Caudate nucleus (tissue), 63 donors: ENCODE measurements at places on chromosomes 12 and 14.

DNA sequence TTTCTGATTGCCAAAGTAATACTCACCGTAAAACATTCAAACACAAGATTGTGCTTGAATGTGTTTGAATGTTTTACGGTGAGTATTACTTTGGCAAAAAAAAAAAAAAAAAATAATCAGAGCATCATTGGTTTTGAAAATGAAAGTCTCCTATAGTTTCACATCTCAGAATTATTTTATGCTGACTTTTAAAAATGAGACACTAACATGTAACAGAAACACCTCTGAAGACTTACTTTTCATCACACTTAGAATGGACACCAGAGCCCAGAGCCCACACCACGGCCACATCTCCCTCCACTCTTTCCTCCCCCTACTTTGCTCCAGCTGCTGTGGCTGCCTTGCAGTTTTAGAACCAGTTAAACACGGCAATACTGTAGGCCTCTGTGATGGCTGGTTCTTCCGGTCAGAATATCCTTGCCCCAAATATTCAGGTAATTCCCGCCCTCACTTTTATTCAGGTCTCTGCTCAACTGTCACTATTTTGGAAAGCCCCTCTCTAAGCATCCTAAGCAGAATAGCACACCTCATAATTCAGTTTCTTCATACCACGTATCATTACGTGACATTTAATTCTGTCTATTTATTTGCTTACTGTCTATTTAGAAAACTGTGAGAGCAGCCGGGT, 138.9 kb upstream of the MAX start:
- no peak for DNase-seq

DNA sequence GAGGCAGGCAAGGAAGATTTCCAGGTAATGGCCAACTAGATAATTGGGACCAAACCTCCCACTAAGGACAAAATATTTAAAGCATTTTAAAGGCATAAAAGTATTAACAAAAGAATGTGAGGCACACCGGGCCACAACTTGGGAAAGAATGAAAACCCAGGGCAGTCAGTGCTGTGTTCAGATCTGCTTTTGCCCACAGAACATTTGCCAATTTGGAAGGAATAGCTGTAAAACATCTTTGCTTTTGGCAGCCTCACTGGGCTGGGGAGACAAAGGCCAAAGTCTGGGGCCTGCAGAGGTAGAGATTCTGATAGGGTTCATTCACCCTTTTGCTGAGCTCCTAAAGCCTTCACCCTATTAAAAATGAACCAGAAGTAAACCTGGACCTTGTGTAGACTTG, 82.3 kb downstream of the SYNE3 start:
- no peak for DNase-seq

GRCh38 chr12:90124914-90125313, 416.3 kb upstream of the ATP2B1 start:
- DNase-seq, result no peak

GRCh38 chr12:114697243-114697716, 13.3 kb upstream of the TBX3 start:
- DNase-seq, result no peak

DNA sequence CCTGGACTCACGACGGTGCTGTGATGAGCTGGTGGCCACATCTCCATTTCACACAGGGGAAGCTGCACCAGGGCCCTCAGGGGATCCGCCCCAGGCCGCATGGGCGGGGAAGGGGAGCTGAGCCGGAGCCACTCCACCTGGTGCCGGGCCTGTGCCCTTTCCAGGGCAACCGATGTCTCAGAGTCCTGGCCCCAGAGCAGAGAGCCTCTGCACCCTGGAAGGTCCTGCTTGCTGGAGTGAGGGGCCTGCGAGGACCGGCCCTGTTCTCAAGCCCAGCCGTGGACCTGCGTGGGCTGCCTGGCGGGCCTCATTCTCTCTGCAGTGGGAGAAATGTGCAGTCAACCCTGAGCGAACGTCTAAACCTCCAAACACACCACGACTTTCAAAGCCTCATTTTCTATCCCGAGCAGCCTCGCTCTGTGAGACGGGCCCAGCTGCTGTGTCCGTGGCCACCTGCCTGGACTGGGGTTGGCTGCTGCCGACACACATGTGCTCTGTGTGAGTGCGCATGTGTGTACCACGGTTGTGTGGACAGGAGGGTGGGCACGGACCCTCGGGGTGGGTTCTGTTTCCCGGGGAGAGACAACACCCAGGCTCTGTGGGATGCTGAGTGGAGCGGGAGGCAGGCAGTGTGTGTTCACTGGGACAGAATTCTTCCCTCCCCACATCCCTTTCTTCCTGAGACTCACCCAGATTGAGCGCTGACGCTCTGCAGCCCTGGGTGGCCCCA, 163.5 kb downstream of the KIF26A start:
- DNase-seq, result no peak

GRCh38 chr14:103688906-103689902, 26.0 kb downstream of the XRCC3 start:
- no peak for DNase-seq

- no peak for DNase-seq
Observed at GRCh38 chr12:115199831-115200230, 515.9 kb upstream of the TBX3 start.

DNA sequence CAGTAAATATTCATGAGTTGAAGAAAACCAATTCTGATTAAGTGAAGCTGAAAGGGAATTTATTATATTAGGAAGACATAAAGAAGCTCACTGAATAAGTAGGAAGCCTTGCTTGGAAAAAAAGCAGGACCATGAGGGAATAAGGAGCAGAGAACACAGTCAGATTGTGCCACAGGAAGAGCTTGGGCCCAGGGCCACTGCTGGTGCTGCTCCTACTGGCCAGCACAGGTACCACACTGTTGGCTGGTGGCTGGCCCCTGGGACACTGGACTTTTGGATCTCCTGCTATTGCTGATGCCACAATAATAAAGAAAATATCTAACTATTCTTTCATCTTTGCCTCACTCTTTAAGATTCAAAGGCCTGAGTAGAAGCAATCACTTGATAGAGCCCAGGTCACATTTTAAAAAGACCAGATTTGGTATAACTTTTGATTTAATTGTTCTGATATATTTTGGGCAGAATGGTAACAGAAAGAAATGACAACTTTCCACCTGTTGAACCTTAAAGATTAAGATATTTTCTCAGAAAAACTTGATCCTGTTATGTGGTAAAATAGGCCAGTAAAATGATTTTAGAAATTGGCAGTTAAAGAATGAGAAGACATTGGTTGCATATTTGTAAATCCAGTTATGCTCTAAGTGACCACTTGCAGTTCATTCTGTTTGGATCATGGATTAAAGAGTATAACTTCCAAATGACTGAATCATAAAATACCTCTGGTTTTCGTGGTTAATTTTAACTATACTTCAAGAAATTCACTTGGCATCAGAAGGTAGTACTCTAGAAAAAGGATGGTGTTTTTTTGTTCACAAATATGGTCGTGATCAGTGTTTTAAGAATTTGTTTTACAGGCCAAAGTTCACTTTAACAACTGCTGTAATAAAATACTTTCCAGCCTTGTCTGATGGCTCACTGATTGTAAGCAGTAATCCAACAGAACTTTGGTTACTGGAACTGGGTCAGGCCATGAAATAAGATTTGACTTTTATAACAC, 68.3 kb downstream of the DERA start:
- no peak for DNase-seq

DNA sequence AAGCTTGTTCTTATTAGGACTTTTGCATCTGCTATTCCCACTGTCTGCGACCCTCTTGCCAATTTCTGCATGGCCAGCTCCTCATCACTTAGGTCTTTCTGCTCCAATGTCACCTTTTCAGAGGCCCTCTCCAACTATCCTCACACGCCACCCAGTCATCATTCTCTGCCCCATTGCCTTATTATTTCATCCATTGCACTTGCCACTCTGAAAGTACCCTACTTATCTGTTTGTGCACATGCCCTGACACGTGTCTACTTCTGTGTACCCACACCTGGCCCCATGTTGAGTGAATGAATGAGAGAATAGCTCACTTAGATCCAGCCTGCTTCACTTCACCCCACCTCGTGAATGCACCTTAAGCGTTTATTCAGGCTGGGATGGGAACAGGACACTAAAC, 218.7 kb upstream of the TBX3 start:
- DNase-seq, result no peak

DNA sequence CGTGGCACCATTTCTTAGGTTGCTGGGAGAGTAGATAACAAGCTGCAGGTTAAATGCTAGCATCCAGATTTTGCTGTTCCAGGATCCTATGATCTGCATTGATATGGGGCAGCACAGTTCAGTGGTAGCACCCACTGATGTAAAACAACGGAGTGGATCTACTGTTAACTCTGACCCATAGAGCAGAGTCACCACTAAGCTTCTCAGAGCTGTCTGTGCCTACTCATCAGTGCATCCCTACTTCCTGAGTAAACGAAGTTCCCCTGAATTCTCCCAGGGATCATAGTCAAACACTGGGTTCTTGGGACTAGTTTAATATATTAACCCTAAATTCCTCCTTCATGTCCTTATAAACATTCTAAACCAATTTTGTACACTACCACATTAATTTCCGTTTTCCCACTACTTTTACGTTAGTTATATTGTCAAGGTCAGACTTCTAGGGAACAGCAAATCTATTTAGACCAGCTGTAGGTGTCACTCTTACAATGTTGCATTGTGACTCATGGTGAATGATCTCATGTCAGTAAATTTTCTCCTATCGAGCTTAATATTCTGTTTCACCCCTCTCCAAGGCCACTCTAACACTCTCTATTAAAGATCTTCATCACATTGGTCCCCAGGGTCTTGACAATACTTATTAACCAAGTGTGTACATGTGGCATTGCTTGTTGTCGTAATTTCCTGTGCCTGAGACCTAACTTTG, 10.3 kb downstream of the RERGL start:
- no peak for DNase-seq

- DNase-seq, result no peak
Observed at GRCh38 chr12:82874945-82875344, 188.2 kb downstream of the TMTC2 start.

DNA sequence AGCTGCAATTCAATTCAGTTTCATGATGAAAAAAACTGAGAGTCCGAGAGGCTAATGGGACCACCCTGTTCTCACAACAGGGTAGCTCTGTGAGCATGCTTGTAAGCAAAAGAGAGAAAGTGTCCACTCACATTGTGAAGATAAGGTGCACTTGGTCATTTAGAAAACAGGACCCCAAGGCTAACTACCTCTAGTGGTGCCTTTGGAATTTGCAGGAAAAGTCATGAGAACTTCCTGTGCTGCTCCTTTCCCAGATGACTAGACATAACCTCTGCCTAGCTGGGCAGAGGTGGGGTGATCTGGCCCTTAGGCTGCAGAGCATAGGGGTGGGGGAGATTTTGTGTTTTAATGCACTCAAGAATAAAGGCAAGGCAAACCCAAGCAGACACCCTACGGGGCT, 118.9 kb downstream of the STAB2 start:
- DNase-seq, result no peak

DNA sequence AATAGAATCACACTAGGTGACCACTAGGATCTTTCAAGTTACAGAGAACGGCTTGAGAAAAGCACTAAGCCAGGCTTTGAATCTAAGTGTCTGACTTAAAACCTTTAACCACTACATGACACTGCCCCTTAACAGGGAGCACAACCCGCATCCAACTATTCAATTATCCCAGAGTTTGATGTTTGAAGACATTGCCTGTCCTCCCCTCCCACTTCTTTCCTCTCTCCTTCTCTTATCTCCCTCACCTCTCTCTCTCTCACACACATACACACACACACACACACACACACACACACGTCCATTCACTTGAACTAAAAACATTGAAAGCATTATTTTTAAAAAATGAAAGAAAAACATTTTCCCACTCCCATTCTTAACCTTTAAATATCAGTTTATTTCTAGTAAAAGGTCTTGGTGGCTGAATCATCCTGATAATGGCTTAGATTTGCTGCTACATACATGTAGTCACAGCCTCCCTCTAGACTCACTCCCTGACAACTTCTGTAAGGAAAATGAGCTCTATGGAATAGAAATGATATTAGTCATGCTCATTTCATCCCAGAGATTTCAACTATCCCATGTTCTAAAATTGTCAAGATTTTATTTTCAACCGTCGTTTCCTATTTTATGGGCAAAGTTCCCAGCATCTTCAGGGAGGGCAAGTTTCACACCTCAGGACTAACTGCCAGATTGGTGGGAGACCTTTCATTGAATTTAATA, 53.5 kb upstream of the RAP1B start:
- DNase-seq, result no peak

DNA sequence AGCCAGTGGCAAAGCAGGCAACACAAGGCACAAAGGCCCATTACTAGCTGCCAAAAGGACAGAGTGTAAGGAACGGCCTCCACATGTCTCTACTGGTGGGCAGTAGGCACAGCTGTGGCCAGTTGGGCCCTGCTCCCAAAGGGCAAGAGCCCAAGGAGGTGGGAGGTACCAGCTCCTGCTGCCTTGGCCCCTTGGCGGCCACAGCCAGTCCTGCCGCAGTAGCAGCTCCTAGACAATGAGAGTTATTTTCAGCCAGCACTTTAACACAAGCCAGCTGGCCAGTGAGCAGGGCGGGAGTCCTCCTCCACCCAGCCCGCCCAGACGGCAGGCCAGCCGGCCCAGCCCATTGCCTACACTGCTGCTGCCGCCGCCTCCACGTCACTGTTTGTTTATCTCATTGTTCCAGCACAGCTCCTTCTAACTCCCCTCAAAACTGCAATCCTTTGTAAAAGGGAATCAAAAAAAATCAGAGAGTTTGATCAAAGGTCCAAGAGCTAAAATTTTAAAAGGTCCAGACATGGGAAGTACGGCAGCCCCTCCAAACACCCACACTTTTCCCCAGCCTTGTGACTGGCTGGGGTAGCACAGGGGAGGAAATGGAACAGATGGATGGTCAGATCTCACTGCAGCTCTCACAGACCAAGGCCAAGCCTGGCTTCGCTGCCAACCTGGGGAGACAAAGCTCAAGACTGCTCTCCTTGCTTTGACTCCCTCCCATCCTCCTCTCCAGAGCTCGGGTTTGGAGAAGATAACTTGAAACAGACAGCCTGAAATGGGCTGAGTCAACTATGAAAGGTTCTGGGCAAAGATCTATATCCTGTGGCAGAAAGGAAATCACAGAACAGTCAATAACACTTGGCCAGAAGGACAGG, 33.5 kb downstream of the FMNL3 start:
- peak; percentile 92 for DNase-seq

DNA sequence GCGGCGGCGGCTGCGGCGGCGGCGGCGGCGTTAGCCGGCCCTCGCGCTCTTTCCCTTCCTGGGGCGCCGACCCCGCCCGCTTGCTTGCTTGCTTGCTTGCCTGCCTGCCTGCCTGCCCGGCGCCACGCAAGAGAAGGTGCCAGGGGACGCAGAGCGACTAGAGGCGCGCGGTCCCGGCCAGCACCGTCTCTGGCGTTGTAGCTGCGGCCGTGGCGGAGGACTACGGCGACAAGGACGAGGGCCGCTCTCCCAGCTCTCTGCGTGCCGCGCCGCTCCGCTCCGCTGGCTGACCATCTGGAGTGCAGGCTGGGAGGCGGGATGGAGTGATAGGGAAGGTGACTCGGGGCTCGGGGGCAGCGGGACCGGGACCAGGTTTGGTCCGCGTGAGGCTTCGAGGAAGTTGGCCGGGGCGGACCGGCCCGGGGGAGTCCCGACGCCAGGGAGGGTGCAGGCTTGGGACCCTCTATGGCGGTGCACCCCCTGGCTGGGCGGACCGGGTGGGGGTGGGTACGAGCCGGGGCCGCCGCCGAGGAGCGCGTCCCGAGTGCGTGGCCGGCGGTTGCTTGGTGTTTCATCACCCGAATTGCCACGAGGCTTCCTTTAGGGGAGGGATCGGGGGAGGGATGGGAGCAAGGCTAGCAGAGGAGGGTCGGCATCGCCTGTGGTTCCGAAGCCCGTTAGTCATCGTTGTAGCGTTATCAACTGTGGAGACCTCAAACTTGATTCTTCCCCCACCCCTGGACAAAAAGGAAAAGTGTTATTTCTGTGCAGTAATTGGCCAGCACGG, 471 bp downstream of the XPOT start:
- no peak for DNase-seq

GRCh38 chr14:75626396-75626795, 34.3 kb downstream of the ERG28 start:
- DNase-seq, result no peak
